GM23248 (cell line): ENCODE measurements at places on chromosomes 11 and 22. TPM values are rescaled to one million over a fixed set of nuclear protein-coding genes. Genes with fewer than 3 reads are reported as not detected.

APOA5 gene
- not detected in 2 replicates for total RNA-seq

GLB1L3 gene
- total RNA-seq: not detected in 2 replicates

MUC2 gene
- total RNA-seq: not detected in 2 replicates

RBM4B gene
- total RNA-seq: 18.5 and 22.9 TPM in 2 replicates

FGF19 gene
- not detected in 2 replicates for total RNA-seq

TRIM29 gene
- total RNA-seq: 1.4 TPM in 1 of 2 replicates, not detected in the other

PRR5L gene
- 26.7 and 29.8 TPM in 2 replicates for total RNA-seq

ZNF70 gene
- total RNA-seq: 2.5 and 3.3 TPM in 2 replicates

ACCS gene
- 10.0 and 13.3 TPM in 2 replicates for total RNA-seq

ALX4 gene
- total RNA-seq: not detected in 2 replicates

PARVA gene
- total RNA-seq: 84.0 and 87.9 TPM in 2 replicates

SAA2 gene
- total RNA-seq: not detected in 2 replicates

SOX6 gene
- under 0.01 TPM in 1 of 2 replicates, not detected in the other for total RNA-seq

CREB3L1 gene
- 29.6 and 37.7 TPM in 2 replicates for total RNA-seq

ACO2 gene
- total RNA-seq: 41.5 and 60.4 TPM in 2 replicates

OR8A1 gene
- not detected in 2 replicates for total RNA-seq

TTLL1 gene
- 16.0 and 16.6 TPM in 2 replicates for total RNA-seq

KLHL35 gene
- 10.5 and 13.0 TPM in 2 replicates for total RNA-seq

SPDYC gene
- not detected in 2 replicates for total RNA-seq

SPI1 gene
- total RNA-seq: not detected in 2 replicates

RAG1 gene
- total RNA-seq: 0.11 TPM in 1 of 2 replicates, not detected in the other

MYBPC3 gene
- not detected in 2 replicates for total RNA-seq

PACSIN3 gene
- 13.6 and 17.5 TPM in 2 replicates for total RNA-seq

PYGM gene
- total RNA-seq: not detected in 2 replicates

HORMAD2 gene
- not detected in 2 replicates for total RNA-seq

TENM4 gene
- total RNA-seq: 0.11 and 0.25 TPM in 2 replicates

BIK gene
- total RNA-seq: not detected in 2 replicates

POTEH gene
- not detected in 2 replicates for total RNA-seq

NAALADL1 gene
- 37.7 and 40.7 TPM in 2 replicates for total RNA-seq

CCDC188 gene
- 0.76 and 1.8 TPM in 2 replicates for total RNA-seq

SEPTIN3 gene
- total RNA-seq: not detected in 2 replicates

THRSP gene
- not detected in 2 replicates for total RNA-seq

CCDC82 gene
- 14.8 and 19.1 TPM in 2 replicates for total RNA-seq

GGTLC2 gene
- total RNA-seq: not detected in 2 replicates

HBG2 gene
- not detected in 2 replicates for total RNA-seq

NLRP6 gene
- total RNA-seq: not detected in 2 replicates

OR51I1 gene
- total RNA-seq: not detected in 2 replicates

TUB gene
- total RNA-seq: 12.3 and 12.9 TPM in 2 replicates
